NCI-H187 treated with DMSO at 0.1 percent for 48 hours (cell line): ENCODE measurements at places on chromosomes 1 and 21.

- DNase-seq, result no peak
Observed at GRCh38 chr1:2492091-2492490, 16.0 kb downstream of the PLCH2 start.

GRCh38 chr1:109659997-109660690, 4.2 kb downstream of the GSTM4 start:
- peak; percentile 81 for DNase-seq

- DNase-seq, result no peak
Observed at GRCh38 chr1:219659005-219659600, 46.2 kb upstream of the ZC3H11B start.

- DNase-seq, result no peak
Observed at GRCh38 chr1:225021037-225021436, 91.6 kb downstream of the DNAH14 start.

DNA sequence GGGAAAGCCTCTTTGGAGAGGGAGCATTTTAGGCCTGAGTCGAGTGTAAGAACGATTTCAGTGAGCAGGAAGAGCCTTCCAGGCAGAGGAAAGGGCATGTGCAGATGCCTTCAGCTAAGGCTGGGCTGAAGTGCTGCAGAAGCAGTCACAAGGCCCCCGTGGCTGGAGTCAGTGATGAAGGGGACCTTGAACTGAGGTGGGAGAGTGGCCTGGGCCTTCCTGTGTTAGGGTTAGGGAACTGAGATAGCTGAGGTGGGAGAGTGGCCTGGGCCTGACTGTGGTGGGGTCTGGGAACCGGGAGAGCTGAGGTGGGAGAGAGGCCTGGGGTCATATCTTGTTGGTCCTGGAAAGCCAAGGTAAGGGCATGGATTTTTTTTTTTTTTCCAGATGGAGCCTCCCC, 50.9 kb upstream of the ETV3 start:
- DNase-seq, result no peak

DNA sequence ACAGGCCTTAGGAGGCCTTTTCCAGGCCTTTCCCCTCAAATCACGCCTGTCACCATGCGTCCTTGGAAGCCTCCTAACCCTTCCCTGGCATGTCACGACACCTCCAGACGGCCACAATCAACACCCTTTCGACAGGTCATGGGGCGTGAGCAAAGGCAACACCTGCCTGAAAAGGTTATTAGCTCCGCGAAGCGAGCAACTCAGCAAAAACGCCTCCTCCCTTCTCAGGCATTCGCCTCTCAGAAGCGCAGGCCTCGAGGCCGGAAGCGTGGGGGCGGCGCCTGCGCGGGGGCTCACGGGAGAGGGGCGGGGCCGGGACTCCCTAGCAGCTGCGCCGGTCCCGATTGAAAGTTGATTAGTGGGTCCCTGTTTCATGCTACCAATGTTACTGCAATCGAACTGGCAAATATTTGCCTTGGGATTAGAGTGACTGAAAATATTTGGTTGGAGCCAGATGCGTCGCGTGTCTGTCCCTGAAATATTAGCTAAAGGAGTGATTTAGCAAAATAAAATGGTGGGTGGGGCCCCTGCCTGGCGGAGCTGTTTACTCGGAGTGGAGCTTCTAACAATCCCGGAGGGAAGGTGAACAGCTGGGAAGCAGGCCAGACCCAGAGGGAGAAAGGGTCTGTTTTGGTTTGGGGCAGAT, 44.9 kb downstream of the GFI1 start:
- no peak for DNase-seq

DNA sequence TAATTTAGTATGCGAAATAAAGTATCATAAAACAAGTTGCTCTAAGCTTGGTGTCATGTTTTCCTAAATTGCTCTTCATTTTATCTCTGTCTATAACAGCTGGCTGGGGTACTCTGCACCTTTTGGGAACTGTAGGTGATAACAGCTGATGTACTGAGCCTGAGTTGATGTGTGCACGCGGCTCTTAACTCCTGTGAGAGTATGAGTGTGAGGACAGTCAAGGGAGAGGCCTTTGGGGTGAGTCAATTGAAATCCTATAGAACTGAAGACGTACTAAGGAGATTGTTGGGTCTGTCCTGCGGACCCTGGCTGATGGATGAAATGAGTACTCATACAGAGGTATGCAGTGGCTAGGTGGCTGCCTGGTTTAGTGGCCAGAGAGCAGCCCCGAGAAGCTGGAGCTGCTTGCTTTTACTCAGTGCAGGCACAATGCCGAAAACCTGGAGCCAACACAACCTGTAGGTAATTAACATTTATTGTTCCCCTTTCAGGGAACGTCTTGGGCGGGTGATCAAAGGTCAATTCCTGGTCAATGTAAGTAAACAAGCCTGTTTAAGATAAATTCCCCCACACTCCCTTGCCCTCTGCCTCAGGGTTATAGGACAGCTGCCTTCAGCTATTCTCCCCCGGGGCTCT, 188.5 kb downstream of the PRDM2 start:
- DNase-seq, result no peak

- no peak for DNase-seq
Observed at GRCh38 chr1:67250051-67250653, 57.5 kb upstream of the IL12RB2 start.

- no peak for DNase-seq
Observed at GRCh38 chr1:169085911-169086310, 20.6 kb upstream of the ATP1B1 start.

- DNase-seq, result peak; percentile 30
Observed at GRCh38 chr1:45493116-45493697, 2.2 kb upstream of the TESK2 start.

DNA sequence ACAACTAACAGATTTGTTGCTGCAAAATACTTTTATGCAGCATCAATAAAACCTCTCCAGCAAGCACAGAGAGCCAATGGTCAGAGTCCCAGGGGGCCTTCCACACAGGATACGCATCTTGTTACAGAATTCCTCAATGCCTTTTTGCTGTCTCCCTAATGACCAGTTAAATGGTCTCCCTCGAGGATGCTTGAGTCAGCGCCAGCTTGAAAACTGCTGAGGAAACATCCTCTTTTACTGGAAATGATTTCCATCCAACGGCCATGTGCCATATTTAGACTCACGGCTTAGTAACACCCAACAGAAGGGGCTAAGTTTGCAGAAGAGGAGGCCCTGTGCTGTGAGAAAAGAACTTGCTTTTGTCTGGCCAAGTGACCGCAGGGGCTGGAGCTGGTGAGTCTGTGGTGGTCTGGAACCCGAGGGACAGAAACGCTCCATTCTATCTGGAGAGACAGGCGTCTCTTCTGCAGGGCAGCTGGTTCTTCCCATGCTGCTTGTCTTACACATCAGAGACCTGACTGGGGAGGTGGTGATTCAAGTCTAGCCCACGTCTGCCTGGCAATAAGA, 496.4 kb downstream of the SETD4 start:
- peak; percentile 69 for DNase-seq

DNA sequence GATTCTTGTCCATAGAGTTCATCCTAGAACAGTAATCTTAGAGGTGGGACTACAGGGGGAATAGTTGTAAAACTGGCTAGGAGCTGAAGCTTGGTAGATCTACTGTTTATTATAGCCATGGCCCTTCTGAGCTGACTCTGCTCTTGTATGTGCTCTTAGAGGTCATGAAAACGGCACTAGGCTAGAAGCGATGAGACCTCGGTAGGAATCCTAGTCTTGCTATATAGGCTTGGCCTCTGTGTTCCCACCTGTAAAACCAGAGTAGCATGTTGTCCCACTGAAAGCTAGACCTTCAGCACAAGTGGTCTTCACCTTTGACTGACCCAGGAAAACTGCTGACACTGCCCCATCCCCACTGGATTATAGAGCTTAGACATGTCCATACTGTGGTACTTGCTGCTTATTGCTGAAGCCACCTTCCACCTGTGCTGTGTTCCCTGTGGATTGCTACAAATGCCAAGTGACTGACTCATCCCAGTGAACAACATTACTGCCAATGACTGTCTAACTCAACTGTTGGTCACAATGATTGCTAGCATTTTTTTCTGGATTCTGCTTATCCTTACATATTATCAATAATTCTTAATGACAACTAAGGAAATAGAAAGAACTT, 23.0 kb upstream of the PIGC start:
- no peak for DNase-seq

- DNase-seq, result peak; percentile 93
Observed at GRCh38 chr1:149917571-149918144, at the start of gene SV2A. TSS of gene SV2A (minus strand) at chr1:149917844. CDS start at chr1:149913840, 4,004 bp downstream.

GRCh38 chr1:6515771-6516170, 24.3 kb upstream of the PLEKHG5 start:
- DNase-seq, result no peak

- DNase-seq, result no peak
Observed at GRCh38 chr1:36148821-36149236, 457 bp downstream of the TRAPPC3 start.

GRCh38 chr1:198523182-198523950, 17.1 kb downstream of the ATP6V1G3 start:
- no peak for DNase-seq

- DNase-seq, result no peak
Observed at GRCh38 chr1:145997016-145997717, 788 bp upstream of the TXNIP start.

DNA sequence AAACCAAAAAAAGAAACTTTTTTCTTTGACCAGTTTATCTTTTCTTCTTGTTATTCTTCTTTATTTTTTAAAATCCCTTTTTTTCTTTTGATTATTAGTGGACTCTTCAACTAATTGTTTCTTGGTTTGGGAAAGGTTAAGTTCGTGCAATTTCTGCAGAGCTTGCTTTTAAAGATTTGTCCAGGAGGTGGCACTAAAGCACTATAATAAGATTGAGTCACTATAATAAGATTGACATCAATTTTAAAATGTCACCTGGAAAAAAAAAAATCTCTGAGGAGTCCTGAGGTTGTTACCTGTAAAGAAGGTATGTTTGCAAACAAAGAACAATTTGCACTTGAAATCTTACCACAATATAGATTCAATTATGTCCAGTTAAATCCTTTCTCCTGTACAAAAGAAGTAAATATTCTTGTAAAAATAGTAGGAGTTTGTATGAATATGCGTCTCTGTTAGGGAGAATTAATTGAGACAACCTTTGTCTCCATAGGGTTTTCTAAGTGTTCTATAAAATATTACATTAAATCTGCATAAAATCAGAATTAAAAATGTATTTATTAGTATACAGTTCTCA, 166.7 kb downstream of the ADGRL4 start:
- no peak for DNase-seq

- DNase-seq, result no peak
Observed at GRCh38 chr1:17104782-17105181, 14.5 kb downstream of the PADI2 start.

GRCh38 chr1:154206196-154206595, at the start of gene CFAP141:
TSS of gene CFAP141 (minus strand) at chr1:154206333. CDS start at chr1:154206307, 26 bp downstream.
- DNase-seq, result no peak

- no peak for DNase-seq
Observed at GRCh38 chr1:175209493-175209921, 16.9 kb upstream of the KIAA0040 start.

- no peak for DNase-seq
Observed at GRCh38 chr21:33908760-33909159, 6.8 kb downstream of the ATP5PO start.

DNA sequence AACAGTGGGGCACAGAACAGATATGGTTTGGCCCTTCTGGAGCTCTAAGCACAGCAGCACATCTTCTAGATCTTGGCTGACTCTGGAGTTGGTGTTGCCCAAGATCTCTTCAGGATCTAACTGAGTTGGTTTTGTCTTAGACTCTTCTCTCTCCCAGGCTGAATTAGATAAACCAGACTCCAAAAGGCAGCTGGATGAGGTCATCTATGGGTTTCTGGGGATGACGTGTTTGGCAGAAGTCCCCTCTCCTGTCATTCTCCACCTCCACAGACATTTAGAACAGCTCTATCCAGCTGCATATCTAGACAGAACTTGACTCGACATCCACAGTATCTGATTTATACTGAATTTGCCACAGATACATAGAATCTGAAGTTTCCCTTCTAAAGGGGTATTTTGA, 75.3 kb downstream of the ST6GALNAC5 start:
- DNase-seq, result no peak

DNA sequence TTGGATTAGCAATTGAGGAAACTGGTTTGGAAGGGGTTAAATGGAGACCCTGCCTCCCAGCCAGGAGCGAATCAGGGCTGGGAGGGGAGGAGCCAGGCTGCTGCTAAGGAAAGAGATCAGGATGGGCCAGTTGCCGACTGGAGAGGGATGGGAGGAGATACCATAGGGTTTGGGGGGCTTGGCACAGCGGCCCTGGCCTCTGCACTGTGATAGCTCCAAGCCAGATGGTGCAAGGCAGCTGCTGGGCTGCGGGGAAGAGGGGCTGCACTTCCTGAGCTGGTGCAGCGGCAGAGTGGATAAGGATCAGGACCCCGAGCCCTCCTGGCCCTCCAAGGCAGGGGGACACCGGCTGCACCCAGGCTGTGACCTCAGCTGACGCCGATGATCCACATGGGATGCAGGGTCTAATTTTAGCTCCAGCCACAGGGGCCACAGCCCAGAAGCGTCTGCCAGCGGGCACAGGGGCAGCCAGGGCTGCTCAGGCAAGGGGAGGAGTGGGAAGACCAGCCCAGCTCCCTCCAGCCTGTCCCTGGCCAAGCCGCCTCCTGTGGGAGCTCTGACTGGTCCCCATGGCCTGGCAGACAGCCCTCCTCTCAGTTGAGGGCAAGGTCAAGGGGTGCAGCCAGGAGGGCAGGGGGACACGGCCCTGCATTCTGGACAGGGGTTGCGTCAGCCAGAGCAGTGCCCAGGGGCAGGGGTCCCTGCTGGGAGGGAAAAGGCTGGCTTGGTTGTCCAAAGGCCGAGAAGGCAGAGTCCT, at the start of gene EXTL1:
Gene EXTL1, plus strand, starts transcription at position 129 of the 757 bp plus-strand sequence. CDS start 872 bp downstream, outside the sequence.
- no peak for DNase-seq

- no peak for DNase-seq
Observed at GRCh38 chr1:12487520-12487919, 130.5 kb downstream of the DHRS3 start.

GRCh38 chr1:178566187-178566586, 53.3 kb downstream of the TEX35 start:
- DNase-seq, result no peak

DNA sequence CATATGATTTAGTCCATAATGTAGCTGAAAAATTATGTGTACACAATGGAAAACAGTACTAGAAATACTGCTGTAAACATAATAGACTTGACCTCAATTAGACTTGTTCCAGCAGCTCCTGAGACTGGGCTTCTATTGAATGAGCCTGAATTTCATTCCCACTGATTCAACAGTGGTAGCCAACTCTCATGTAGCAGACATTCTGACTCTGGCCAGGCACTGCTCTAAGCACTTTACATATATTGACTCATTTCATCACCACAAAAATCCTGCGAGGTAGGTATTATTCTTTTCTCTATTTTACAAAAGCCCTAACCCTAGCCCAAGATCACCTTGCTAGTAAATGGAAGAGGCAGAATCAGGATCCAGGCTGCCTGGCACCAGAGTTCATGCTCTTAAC, 12.8 kb upstream of the CTSS start:
- DNase-seq, result no peak

- no peak for DNase-seq
Observed at GRCh38 chr1:229180161-229180560, 90.8 kb upstream of the RAB4A start.

- no peak for DNase-seq
Observed at GRCh38 chr21:15631342-15631741, 98.4 kb upstream of the USP25 start.

- no peak for DNase-seq
Observed at GRCh38 chr1:62625415-62625814, 28.1 kb downstream of the ANGPTL3 start.
